CD8-positive, alpha-beta T cell (primary cell): ENCODE measurements at places on chromosomes 7 and 10. TPM values are rescaled to one million over a fixed set of nuclear protein-coding genes. Genes with fewer than 3 reads are reported as not detected.

The LIPK gene
- not detected for total RNA-seq

The DMBT1 gene
- not detected for total RNA-seq

The SUGCT gene
- total RNA-seq: 1.7 TPM

The ST8SIA6 gene
- total RNA-seq: not detected

The CC2D2B gene
- total RNA-seq: not detected

The DCLRE1A gene
- total RNA-seq: 0.49 TPM

The GRM8 gene
- not detected for total RNA-seq

The EPDR1 gene
- 0.42 TPM for total RNA-seq

The ZNF511 gene
- 36.5 TPM for total RNA-seq

The DOCK4 gene
- 0.17 TPM for total RNA-seq
